Urinary bladder (tissue), 4 donors: ENCODE measurements at places on chromosomes 5 and 9. TPM values are rescaled to one million over a fixed set of nuclear protein-coding genes. Genes with fewer than 3 reads are reported as not detected.

The ZNF879 gene
- total RNA-seq, result 11.9 TPM

The NEK6 gene
- 28.1 TPM for total RNA-seq

The RAD50 gene
- 75.0 TPM for total RNA-seq

The ASTN2 gene
- 10.2 TPM for total RNA-seq

The ZNF462 gene
- total RNA-seq, result 40.2 TPM

The HACD4 gene
- total RNA-seq, result 14.5 TPM

The CETN3 gene
- total RNA-seq, result 40.2 TPM

The CARTPT gene
- total RNA-seq, result not detected

The ADRA1B gene
- total RNA-seq, result 0.63 TPM

The CCDC180 gene
- total RNA-seq, result 10.0 TPM

The POU5F2 gene
- 10.5 TPM for total RNA-seq

The SEMA6A gene
- 54.0 TPM for total RNA-seq

The PDE6A gene
- total RNA-seq, result 0.05 TPM

The SLC46A2 gene
- total RNA-seq, result 3.1 TPM

The NXNL2 gene
- total RNA-seq, result 1.9 TPM

The MELK gene
- total RNA-seq, result 18.9 TPM

The RNF183 gene
- total RNA-seq, result 0.26 TPM

The IFNA6 gene
- total RNA-seq, result not detected

The INSL6 gene
- total RNA-seq, result not detected

The CORO2A gene
- 4.1 TPM for total RNA-seq

The FLT4 gene
- 18.2 TPM for total RNA-seq

The PCDHA1 gene
- 0.21 TPM for total RNA-seq

The SYNPO gene
- 6.8 TPM for total RNA-seq

The ANKRD31 gene
- total RNA-seq, result 0.69 TPM

The PITX1 gene
- total RNA-seq, result 50.1 TPM

The SPINK6 gene
- not detected for total RNA-seq

The SLC6A7 gene
- not detected for total RNA-seq

The ASPN gene
- total RNA-seq, result 298 TPM

The BTNL3 gene
- total RNA-seq, result not detected

The CDHR2 gene
- total RNA-seq, result not detected

The IL4 gene
- not detected for total RNA-seq

The ARSI gene
- total RNA-seq, result 16.8 TPM

The PCA3 gene
- 0.26 TPM for total RNA-seq

The HEMGN gene
- 8.3 TPM for total RNA-seq

The GNPDA1 gene
- total RNA-seq, result 30.9 TPM

The COL15A1 gene
- total RNA-seq, result 136 TPM

The PTGR1 gene
- total RNA-seq, result 60.1 TPM

The LEAP2 gene
- total RNA-seq, result 3.0 TPM

The TOPORS gene
- total RNA-seq, result 39.0 TPM

The TAF11L13 gene
- not detected for total RNA-seq

The IL17B gene
- total RNA-seq, result 8.9 TPM

The SYK gene
- 12.1 TPM for total RNA-seq

The IFNK gene
- total RNA-seq, result not detected

The WDR38 gene
- not detected for total RNA-seq

The PRRC2B gene
- 78.7 TPM for total RNA-seq

The MUSK gene
- 4.9 TPM for total RNA-seq

The TRIM23 gene
- total RNA-seq, result 43.7 TPM
